ENCODE measurements at places on chromosomes 1 and 21.

DNA sequence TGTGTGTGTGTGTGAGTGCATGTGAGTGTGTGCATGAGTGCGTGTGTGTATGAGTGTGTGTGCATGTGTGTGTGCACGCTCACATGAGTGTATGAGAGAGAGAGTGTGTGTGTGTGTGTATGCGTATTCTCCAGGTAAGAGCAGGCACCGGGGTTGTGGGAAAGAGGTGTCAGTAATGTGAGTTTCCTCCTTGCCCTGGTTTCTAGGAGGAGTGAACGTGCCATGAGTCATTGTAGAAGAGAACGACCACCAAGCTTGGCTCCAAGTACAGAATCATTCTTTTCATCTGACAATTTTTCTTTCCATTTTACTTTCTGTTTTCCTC, 79.1 kb downstream of the POFUT2 start:
- DNase-seq: no peak

DNA sequence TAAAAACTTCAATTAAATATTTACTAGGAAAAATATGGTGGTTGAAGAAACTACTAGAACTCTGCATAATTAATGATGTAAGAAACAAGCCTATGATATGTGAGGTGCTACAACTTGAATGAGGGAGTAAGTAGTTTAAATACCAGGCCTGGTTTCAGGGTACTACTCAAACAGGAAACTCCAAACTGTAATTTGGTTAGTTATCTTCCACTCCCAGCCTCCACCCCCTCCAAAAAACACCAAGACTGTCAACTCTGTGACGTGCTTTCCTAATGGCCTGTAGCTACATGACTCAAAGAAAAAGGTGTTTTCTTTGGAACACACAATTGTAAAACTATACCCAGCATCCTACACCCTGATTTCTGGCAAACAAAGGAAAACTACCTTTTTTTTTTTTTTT, 55.9 kb upstream of the RCC1 start:
- DNase-seq: no peak

GRCh38 chr21:37047079-37047478, 25.8 kb downstream of the PIGP start:
- DNase-seq: no peak

DNA sequence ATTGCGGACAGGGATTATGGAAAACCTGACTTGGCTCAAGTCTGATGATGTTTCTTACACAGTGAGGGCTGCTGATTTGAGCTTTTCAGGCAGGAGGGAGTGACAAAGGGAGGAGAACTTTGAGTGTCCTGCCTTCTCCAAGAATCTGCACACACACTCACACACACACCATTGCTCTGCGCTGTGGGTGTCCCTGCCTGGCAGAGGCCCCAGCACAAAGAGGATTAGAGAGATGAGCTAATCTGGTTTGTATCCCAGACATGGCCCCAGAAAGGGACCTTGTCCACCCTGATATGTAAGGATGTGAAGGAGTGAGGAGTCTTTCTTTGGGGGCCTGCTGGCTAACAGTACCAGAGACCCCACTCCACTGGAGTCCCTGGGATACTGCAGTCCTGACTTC, 5.9 kb upstream of the WNT2B start:
- DNase-seq: no peak

DNA sequence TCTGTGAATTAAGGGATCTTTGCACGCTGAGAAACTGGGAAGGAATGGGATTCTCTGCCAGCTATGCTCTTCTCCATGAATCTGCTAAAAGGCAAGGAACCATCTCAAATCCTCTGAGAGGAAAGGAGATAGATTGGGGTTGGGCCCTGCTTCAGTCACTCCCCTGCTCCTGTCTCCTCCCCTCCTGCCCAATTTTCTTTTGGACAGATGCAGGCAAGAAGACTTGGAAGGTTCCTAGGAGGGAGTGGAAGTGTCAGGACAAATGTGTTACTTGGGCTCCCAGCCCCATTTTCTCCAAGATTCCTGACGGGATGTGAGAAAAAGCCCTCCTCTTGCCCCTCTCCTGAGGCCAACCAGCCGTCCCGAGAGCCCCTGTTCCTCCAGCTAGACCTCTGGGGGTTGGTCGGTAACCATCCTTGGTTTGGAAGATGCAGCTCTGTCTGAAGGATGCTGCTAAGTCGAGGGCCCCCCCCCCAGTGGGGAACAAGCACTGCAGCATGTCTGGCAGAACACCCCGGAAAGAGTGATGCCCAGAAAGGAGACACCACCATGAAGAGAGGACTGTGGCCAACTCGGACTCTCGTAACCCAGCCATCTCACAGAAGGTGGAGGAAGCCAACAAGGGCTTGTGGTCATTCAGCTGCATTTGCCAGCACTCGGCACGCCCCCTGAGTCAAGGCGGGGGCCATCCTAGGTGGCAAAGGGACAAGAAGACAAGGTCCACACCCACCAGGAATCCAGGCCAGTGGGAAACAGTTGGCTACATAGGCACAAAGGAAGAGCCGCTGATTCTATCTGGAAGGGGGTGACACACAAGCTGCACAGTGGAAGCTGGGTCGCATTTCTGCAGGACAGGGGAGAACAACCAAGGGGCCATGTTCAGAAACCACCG, 43.7 kb downstream of the CDK18 start:
- no peak for DNase-seq

DNA sequence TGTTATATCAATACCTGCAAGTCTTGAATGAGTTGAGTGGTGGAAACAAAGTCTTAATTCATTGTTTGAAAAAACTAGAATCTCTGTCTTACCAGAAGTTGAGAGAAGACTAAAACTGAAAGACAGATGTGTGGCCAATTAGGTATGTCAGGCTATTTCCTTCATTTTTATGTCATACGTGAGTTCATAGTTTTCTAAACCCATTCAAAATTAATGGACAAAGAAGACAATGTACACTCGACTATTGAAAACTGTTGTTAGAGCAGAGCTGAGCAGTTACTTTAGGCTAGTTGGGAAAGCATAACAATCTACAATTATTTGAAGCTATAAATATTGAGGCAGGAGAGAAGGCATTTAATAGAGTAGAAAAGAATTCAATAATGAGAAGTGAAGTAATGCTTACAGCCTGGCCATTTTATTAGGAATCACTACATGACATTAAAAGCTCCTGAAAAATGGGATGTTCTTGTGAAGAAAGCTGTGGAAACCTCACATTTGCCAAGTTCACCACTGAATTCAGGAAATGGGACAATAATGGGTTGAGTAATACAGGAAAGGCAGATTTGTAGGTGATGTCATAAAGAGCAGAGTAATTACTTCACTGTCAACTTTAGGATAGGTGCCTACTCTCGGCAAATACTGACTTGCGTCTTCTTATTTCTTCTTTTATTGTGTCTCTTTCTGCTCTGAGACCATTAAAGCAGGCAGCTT, 204.4 kb downstream of the PLA2G4A start:
- DNase-seq: no peak

DNA sequence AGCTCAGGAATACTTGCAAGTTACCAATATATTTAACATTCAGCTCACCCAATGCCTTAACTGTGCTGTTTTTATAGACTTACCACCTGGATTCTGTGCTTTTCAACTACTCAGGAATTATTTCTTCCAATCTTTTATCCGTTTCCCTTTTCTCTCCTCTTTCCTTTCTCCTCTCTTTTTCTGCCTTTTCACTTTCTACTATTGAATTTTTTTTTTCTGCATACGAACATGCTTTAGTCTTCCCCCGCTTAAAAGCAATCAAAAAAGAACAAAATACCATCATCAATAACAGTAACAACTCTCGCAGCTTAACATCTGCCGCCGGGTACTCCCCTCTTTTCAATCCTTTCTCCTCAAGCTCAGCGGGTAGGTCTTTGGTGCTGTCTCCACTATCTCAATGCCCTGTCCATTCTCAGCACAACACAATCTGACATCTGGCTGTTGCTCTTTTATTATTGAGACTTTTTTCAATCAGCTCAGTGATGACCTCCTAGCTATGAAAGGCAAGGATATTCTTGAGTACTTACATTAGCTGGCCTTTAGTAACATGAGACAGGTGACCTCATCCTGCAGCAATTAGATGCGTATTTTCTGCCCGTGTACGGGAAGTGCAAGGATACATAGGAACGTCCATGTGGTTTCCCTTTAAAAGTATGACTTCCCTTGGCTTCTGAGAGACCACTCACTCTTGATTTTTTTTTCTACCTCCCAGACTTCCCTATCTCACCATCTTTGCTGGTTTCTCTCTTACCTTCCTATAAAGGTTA, 40.2 kb upstream of the SIPA1L2 start:
- no peak for DNase-seq

DNA sequence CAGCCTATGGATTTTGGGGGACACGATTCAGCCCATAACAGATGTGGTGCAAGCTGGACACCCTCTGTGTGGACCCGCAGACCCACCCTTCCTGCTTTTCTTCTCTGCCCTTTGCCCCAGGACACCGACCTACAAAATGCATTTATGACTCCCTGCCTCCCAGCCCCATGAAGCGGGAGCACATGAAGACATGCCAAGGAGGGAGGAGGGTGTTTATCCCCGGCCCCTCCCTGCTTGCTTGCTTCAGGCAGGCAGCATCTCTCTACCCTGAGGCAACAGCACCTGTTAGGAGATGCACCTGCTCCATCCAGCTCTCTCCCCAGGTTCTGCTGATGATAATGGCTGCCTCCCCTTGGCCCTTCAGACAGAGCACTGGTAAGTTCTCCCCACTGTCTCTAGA, 187.5 kb downstream of the PSMG1 start:
- DNase-seq: no peak

DNA sequence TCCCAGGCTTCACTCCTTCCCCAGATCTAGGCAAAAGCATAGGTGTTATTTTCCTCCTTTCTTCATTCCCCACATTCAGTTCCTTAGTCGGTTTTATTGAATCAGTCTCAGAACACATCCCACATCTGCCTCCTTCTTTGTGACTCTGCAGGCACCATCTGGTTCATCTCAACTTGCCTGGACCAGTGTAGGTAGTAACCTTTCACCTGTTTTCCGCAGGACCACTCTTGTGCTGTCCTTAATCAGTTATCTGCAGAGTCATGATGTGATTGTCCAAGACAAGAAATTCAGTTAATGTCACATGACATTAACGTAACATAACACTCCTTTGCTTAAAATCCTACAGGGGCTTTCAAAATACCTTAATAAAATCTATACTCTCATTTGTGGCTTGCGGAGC, 174.6 kb downstream of the CHRM3 start:
- DNase-seq: no peak

- no peak for DNase-seq
Observed at GRCh38 chr1:152386940-152387339, 27.1 kb downstream of the CRNN start.

DNA sequence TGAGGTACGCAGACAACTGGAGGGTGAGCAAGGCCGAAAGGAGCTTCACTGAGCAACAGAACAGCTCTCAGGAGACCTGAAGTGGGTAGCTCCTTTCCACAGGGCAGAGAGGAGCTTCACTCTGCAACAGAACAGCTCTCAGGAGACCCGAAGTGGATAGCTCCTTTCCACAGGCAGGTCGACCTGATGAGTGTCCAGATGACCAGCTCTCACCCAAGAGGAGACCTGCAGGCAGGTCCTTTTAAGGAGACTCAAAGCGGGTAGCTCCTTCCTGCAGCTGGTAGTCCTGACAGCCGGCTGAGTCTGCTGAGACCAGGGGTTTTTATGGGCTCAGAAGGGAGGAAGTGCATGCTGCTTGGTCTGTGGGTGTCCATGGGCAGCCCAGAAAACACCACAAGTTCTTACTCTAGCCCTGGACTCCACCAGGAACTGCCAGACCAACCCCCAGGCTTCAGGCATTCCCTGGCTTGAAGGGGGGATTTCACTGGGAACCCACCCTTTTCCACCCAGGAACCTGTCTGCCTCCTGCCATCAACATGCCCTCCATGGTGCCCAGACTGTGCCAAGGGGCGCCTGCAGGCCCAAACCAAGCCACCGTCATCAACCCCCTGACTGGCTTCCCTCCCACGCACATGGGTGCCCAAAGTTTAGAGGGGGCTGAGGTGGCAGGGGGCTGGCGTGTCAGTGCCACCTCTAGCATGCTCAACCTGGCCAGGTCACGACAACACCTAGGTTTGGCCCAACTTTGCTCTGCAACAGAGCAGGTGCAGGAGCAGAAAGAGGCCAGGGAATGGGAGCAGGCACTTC, 43.6 kb downstream of the ZBTB8OS start:
- no peak for DNase-seq

GRCh38 chr1:65066419-65066765, 81.6 kb upstream of the AK4 start:
- no peak for DNase-seq

DNA sequence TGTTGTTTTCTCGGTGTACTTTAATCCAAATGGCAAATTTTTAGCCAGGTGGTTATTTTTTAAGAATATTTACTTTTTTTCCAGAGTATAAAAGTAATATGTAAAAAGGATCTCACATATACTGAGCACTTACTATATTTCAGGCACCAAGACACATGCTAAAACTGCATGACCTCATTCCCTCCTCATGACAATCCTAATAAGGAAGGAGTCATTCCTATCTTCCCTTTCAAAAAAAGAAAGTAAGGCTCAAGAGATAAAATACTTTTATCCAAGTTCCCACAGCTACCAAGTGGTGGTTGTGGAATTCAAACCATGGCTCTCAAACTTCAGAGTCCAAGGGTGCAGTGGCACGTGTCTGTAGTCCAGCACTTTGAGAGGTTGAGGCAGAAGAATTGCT, 19.4 kb downstream of the ATP2B4 start:
- DNase-seq: no peak

GRCh38 chr1:223223091-223223995, 80.3 kb upstream of the TLR5 start:
- no peak for DNase-seq

DNA sequence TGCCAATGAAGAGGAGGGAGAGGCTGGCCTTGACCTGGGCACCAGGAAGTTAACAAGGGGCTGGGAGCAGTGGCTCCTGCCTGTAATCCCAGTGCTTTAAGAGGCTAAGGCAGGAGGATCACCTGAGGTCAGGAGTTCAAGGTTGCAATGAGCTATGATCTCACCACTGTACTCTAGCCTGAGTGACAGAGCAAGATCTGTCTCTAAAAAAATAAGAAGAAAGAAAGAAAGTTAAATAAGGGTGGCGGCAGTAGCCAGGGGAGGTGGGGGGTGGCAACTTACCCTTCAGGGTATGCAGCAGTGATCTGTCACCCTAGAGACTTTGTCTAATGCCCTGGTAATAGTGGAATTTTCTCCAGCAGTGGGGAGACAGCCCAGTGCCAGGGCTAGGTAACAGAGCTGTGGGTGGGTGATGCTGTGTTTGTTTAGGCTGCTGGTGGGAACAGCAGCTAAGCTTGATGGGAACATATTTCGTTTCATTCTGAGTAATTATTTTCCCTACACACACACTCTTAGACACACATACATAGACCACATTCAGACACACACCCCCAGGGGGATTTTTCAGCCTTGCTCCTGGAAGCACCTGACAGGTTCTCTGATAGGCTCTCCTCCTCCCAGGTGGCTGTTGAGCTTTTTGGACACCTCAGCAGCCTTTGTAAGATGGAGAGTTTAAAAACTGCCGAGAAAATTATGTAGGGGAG, 11.3 kb upstream of the SYT6 start:
- DNase-seq: no peak
